Left ventricle myocardium superior (tissue), 1 donor: ENCODE measurements at places on chromosomes 6 and 20. TPM values are rescaled to one million over a fixed set of nuclear protein-coding genes. Genes with fewer than 3 reads are reported as not detected.

DNA sequence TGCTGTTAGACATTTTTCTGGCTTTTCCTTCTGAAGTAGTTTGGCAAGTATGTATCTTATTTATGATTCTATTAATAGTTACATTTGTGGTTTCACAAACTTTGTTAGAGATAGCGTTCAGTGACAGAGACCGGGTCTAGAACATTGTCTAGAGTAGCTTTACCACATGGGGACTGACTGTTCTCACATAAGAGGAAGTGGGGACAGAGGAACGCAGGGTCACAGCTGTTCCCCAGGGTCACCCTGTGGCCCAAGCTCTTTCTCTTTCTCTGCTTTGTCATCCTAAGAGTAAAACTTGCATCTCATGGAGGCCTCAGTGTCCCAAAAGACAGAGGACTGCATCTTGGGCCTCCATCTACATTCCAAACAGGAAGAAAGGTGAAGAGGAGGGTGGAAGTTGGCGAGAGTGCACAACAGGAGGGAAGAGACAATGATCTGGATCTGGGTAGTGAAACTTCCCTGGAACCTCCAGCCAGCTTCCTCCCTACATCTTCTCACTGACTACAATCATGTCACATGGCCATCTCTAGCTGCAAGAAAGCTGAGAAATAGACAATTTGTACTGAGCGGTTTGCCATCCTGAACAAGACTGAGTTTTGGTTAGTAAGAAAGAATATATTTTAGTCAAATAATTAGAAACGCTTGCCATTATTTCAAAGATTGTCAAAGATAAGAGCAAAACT lies 645.8 kb upstream of the ARID1B start:
- DNase-seq, result no peak

- no peak for DNase-seq
These were observed 137.3 kb upstream of the SNX9 start for GRCh38 chr6:157685596-157686280.

Gene CD24
- total RNA-seq, result 0.99 TPM

DNA sequence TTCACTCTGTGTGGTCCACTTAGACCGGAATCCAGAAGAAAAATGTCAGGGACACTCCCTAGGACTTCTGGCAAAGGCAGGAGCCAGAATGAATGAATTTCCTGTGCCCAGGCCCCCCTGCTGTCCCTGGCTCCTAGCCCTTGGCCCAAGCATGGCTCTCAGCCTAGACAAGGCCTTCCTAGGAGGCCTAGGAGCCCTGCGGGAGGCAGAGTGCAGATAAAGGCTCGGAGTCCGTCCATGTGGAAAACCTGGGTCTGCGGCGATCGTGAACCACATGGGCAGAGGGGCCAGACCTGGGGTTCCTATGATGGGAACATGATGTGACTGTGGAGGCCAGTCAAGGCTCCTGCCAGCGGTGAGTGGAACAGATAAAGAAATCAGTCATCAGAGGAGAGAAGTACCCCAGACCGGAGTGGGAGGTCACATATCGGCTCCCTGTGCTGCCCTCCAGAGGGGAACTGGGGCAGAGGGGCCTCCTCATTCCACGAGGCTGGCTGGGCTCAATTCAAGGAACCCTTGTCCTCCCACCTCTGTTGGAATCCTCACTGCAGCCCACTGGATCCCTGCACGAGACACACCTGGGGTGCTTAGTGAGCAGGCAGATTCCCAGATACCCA lies 5.9 kb upstream of the VSTM2L start:
- DNase-seq, result no peak

DNA sequence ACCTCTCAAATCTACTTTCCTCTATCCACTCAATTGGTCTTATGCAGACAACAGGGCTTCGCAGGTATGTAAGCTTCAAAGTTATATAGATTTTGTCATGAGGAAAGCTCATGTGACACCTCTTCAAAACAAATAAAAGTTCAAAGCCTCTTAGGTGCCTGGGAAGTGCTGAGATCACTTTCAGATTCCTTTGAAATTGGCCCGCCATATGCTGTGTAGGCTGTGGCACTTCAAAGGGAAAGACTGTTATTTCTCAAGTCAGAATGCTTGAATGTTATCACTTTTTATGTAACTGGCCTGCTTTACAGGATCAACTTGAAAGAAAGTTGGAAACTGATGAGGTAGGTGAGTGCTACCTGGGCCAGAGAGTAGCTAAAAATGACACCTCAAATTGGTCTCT lies 67.1 kb upstream of the GFRAL start:
- DNase-seq, result no peak

DNA sequence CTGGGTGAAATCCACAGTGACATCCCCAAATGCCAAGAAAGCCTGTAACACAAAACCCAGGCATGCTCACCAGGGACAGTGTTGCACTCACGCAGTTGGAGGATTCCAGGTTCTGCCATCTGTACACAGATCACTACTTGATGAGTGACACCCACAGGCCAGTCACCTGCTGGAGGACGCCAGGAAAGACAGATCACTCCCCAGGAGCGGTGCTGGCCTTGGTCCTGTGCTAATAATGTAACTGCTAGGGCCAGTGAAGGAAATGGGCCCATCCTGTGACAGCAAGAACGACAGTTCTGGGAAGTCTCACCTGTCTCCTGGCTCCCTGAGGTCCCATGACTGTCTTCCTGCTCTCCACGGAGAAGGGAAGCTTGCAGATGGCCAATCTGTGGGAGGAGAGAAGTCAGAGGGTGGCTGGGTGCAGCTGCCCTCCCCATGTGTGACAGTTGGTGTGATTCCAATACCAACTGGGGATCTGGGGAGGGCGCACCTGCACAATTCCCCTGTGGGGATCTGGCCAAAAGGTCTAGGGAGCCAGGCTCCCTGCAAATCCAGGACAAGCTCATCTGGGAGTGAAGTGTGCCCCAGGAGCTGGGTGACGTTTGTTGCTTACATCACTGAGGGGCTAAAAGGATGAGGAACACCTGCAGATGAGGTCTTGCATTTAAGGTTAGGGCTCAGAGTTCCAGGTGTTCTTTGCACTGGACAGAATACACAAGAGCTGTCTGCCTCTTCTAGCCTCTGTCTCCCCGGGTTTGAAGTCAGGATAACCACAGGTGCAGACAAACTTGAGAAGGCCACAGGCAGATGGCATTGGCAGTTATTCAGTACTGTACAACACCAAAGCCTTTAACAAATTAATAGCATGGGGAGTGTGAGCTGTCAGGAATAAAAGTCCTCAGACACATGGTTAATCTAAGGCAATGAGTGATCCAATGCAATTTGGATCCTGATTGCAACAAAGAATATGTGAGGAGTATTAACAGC lies 10.3 kb downstream of the ZNF337 start:
- DNase-seq, result no peak

DNA sequence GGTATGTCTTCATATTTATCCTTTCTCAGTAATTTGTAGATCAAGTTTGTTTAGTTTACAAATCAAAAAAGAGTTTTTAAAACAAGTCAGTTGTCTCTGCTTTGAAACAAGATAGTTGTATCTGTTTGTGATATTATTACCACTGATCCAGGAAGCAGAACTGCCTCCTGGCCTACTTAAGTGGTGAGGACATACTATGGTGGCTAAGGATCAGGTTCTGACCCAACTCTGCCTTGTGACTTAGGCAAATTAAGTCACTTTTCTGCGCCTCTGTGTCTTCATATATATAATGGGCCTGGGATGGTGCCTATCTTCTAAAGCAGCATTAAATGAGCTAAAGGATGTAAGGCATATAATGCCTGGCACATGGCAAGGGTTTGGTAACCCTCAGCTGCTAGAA lies 8.7 kb downstream of the ANKS1A start:
- DNase-seq, result no peak

Gene HCK
- total RNA-seq, result 4.4 TPM

Gene TMEM170B
- total RNA-seq, result 5.4 TPM

- DNase-seq, result no peak
These were observed 56.0 kb downstream of the MRAP2 start for GRCh38 chr6:84089552-84089951.

GRCh38 chr6:2715737-2716136 lies 35.0 kb downstream of the MYLK4 start:
- no peak for DNase-seq

DNA sequence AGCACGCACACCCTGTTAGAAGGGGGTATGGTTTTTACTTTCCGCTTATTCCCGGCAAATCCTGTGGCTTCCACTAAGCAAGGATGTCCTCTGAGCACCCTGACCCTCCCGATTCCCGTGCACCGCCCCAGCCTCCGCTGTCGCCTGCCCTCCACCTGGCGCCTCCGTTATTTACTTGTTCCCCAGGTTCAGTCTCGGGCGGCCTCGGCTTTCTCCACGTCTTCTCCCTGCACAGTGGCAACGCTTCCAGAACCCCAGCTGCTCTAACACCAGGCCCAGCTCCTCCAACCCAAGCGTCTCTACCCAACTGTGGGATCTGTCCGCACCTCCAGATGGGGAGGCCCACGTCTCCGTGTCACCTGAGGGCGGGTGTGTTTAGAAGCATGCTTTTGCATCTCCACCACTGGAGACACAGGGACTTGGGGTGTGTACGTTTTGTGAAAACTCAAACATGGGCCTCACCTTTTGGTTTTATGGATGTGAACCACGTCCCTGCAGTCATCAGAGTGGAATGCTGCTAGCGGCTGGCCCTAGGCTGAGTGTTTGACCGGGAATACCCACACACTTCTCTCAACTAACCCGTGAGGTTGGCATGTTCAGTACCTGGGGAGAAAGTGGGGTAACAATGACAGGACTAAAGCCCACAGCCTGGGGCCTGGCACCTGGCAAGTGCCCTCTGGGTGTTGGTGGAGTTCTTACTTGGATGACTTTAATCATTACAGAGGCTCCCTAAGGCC lies 79.9 kb downstream of the THBS2 start:
- DNase-seq, result no peak

- DNase-seq, result no peak
These were observed 18.0 kb upstream of the NAA20 start for GRCh38 chr20:19998990-19999705.

GRCh38 chr6:66526061-66526460 lies 819.0 kb upstream of the EYS start:
- no peak for DNase-seq

DNA sequence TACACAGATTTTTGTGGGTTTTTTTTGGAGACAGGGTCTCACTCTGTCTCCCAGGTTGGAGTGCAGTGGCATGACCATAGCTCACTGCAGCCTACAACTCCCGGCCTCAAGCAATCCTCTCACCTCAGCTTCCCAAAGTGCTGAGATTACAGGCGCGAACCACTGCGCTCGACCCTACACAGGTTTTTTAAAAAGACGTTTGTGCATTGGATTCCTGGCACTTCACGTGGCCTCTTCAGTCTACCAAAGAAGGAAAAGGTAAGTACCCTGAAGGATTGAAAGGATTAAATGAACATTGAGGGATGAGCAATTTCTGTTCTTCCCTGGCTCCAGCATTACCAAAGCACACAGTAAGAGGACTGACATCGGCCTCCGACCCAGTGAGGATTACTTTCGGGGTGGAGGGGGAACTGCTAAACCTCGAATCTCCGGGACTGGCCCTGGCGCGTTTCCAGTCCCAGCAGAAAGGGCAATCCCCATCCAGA lies 556 bp upstream of the YWHAB start:
- DNase-seq, result no peak

Gene DDO
- 31.5 TPM for total RNA-seq

GRCh38 chr20:50496773-50497385 lies 13.3 kb upstream of the PTPN1 start:
- DNase-seq, result no peak

Gene IRF4
- 0.32 TPM for total RNA-seq

- DNase-seq, result no peak
These were observed 22.2 kb downstream of the RREB1 start for GRCh38 chr6:7129784-7130569.

- no peak for DNase-seq
These were observed 252.7 kb downstream of the UST start for GRCh38 chr6:148999501-148999900.

DNA sequence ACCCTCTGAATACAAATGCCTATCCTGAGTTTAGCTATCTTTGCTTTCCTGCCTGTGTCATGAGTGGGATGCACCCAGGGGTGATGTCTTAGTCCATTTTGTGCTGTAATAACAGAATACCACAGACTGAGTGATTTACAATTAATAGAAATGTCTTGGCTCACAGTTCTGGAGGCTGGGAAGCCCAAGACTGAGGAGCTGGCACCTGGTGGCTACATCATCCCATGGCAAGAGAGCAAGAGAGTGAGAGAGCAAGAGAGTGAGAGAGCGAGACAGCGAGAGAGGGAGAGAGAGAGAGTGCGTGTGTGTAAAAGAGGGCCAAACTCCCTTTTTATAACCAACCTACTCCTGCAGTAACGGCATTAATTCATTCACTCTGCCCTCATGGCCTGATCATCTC lies 76.8 kb downstream of the PRDM1 start:
- no peak for DNase-seq

Gene KHDRBS2
- not detected for total RNA-seq

Gene USP49
- 1.3 TPM for total RNA-seq

GRCh38 chr6:135880066-135880972 lies 28.8 kb downstream of the PDE7B start:
- no peak for DNase-seq

Gene SIRPD
- total RNA-seq, result not detected

Gene ERVFRD-1
- 0.12 TPM for total RNA-seq

DNA sequence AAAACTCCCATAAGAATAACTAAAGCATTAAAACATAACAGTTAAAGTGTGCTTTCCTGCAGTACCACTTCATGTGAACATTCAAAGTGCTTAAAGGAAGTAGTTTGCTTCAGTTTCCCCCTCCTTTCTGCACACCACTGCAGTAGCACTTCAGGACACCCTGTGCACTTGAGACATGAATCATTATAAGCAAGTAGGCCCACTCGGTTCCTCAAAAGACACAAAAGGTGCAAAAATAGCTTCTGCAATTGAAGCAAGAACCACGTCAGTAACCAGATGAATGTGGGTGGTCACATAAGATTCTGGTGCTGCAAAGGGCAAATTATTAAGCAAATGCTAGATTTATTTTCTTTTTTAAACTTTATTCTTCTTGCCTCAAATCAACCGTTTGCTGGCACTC lies 160.6 kb downstream of the HIVEP2 start:
- no peak for DNase-seq

- peak; percentile 21 for DNase-seq
These were observed 4.7 kb upstream of the NPBWR2 start for GRCh38 chr20:64111841-64112641.

DNA sequence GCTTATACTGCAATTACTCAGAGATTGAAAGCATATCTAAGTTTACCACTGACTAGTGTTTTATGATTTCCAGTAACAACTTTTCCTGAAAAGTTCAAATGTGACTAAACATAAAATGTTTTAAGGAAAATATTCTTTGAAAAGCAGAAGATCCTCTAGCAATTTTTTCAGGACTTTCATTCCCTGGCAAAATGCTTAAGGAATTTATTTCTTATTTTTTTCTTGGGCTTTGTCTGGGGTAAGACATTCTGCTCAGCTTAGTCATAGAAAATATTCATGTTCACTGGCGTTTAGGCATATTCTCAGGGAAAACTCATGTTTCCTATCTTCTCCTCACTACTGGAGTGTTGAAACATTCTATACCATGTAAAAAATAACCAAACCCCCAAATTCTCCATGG lies 235.3 kb upstream of the CEP162 start:
- DNase-seq, result no peak

Gene HCRTR2
- total RNA-seq, result not detected

GRCh38 chr6:9943986-9944385 lies 470.9 kb downstream of the TFAP2A start:
- DNase-seq, result no peak

- no peak for DNase-seq
These were observed 659.4 kb downstream of the TENT5A start for GRCh38 chr6:81093051-81093450.

Gene TCFL5
- total RNA-seq, result 6.1 TPM
